Left renal pelvis (tissue), 4 donors: ENCODE measurements at places on chromosomes 16 and 17. TPM values are rescaled to one million over a fixed set of nuclear protein-coding genes. Genes with fewer than 3 reads are reported as not detected.

Gene RPL19
- polyA plus RNA-seq, result 1,842 TPM

Gene BCO1
- 2.6 TPM for polyA plus RNA-seq

Gene EVPLL
- 0.76 TPM for polyA plus RNA-seq

Gene LRRC3C
- not detected for polyA plus RNA-seq

Gene ZSCAN10
- polyA plus RNA-seq, result not detected

Gene CYB561
- 5.6 TPM for polyA plus RNA-seq

Gene MYH1
- polyA plus RNA-seq, result 0.04 TPM

Gene PABPN1L
- not detected for polyA plus RNA-seq

Gene CD79B
- polyA plus RNA-seq, result 2.5 TPM

Gene TNFRSF17
- polyA plus RNA-seq, result not detected

Gene TMC8
- 2.6 TPM for polyA plus RNA-seq

Gene AANAT
- 0.23 TPM for polyA plus RNA-seq

Gene CD300LD
- polyA plus RNA-seq, result not detected

GRCh38 chr17:75783803-75784472, 668 bp upstream of the UNK start:
- no peak for DNase-seq

- DNase-seq, result no peak
Measured at GRCh38 chr17:47172696-47173565, 16.2 kb downstream of the CDC27 start.

GRCh38 chr17:51475730-51476129, 215.4 kb downstream of the UTP18 start:
- no peak for DNase-seq

DNA sequence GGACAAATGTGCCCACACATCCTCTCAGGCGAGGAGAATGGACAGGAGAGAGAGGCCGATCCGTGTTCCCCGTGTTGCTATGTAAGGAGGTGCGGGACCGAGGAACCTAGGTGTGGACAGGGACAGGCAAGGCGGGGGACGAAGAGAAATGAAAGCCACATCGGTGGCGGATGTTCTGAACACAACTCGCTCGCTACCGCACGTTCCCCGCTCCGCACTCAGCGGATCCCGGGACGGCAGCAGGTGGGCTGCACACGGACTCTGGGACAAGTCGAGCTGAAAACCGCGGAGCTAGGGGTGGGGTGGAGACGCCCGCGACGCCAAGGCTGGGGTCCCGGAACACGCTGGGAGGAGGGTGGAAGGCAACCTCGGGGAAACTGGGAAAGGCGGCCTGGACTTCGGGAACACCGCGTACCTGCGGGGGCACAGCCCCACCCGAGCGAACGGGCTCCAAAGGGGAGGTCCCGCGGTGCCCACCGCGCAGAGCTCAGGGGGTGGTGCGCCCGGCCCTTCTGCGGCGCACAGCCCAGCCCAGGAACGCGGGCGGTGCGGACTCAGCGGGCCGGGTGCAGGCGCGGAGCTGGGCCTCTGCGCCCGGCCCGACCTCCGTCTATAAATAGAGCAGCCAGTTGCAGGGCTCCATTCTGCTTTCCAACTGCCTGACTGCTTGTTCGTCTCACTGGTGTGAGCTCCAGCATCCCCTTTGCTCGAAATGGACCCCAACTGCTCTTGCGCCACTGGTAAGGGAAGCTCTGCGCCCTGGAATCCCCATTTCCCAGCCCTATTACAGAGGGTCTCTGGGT, at the start of gene MT1E:
TSS of gene MT1E (plus strand) at position 642 of the 803 bp plus-strand sequence. CDS start at position 713, 71 bp downstream.
- no peak for DNase-seq

GRCh38 chr16:56649820-56650219, 1.9 kb upstream of the MT1B start:
- DNase-seq, result no peak

- DNase-seq, result no peak
Measured at GRCh38 chr17:37160944-37161343, 212.2 kb downstream of the AATF start.

DNA sequence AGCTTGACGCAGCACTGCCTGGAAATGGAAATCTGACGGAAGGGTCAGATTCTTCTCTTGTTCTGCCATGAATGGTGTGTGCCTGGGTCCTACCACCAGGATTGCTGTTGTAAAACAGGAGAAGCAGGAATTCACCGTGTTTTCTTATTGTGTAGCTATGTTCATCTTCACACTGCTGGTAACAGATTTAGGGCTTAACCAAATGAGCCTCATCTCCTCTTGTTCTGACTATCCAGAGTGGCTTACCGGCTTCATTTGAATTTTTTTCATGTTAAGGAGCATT, 97.3 kb upstream of the CHMP6 start:
- no peak for DNase-seq

DNA sequence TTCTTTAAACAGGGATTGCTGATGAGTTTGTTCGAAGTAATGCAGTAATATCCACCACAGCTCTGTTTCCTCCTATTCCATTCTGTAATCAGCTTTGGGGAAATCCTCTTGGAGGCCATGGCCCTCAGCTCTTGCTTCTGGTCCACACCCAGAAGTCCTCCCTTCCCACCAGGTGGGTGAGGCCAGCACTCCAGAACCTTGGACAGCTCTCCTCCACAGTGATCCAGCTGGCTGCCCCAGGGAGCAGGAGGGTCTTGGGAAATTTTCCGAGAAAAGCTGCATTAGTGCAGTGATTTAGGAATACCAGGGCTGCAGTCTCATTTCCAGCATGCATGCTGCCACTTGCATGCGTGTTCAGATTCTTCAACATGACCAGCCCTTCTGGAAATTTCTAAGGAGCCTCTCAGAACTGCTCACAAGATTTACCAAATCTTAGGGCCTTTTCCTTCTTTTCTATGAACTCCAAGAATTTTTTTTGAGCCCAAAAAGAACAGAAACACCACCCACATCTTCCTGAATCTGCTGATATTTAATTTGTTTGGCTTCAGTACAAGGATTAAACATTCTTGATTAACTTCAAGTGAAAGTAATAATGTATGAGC, 4.2 kb downstream of the SMPD3 start:
- DNase-seq, result no peak

DNA sequence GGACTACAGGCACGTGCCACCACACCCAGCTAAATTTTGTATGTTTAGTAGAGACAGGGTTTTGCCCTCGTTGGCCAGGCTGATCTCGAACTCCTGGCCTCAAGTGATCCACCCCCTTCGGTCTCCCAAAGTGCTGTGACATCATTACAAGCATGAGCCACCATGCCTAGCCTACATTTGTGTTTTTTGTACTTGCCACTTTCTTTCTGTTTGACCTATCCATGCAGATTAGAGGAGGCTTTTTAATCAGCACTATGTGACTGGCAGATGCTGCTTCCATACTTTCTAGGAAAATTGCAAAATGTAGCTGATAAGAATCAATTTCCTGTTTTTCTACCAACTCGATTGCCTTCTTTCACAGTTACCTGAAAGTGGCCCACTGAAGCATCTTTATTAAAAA, 57.3 kb downstream of the B9D1 start:
- no peak for DNase-seq

DNA sequence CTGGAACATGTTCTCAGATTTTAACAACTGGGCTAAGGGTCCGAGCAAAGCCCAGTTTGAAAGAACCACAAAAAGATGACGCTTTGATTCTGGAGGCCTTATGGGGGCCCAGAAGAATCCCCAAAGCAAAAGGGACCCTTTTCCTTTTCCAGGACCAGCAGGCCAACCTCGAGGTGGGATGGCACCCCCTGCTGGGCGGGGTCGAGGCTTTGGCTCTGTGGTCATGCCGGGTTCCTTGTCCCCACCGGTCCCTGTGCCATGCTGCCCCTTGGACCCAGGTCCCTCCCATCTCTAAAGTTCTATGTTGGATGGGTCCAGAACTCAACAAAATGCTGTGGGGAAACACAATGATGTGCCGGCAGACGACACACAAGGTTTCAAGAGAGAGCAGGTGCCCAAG, 30.9 kb downstream of the TMEM204 start:
- DNase-seq, result no peak

GRCh38 chr16:86852135-86852534, 273.8 kb downstream of the FOXL1 start:
- DNase-seq, result no peak

- DNase-seq, result no peak
Measured at GRCh38 chr17:45234641-45235415, 13.1 kb downstream of the FMNL1 start.

- no peak for DNase-seq
Measured at GRCh38 chr16:50702725-50703124, 9.3 kb downstream of the NOD2 start.

- no peak for DNase-seq
Measured at GRCh38 chr17:37065486-37066321, 117.0 kb downstream of the AATF start.

- DNase-seq, result no peak
Measured at GRCh38 chr17:2181206-2181896, 122.2 kb downstream of the SMG6 start.

DNA sequence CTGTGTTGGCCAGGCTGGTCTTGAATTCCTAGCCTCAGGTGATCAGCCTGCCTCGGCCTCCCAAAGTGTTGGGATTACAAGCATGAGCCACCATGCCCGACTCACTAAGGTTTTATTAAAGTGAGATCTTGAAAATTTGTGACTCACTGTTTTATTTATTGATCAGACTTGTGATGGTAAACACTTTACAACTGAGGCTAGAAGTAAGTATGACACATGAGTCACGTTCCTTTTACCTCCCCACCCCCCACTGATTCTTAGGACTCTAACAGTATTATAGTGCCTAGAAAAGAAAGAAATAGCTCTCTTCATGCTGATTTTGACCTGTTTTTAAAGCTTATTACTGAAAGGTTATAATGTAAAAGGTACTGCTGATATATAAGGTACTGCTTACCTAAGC, 160.6 kb downstream of the TANC2 start:
- DNase-seq, result no peak

DNA sequence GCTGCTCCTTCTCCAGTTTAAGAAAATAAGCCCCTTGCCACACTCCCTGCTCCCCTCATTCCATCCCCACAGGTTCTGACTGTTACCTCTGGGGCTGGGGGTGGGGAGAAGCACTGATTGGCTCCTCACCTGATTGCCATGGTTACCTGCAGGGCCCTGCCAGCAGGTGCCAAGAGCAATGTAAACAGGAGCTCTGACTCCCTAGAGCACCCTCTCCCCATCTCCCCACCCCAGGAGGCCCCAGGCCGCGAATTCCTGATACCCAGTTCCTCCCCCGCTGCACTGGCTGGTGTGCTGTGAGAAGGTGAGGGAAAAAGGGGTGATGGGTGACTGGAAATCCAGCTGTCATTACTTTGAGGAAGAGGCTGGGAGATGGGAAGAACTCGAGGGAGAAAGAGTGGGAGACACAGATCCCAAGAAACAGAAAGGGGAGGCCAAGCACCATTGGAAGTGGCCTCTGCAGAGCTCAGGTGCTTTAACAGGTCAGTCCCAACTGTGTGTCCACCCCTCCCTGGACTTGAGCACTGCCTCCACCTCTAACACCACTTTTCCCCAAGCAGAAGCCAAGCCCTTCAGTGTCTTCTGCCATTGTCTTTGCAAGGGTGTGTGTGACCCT, 4.5 kb downstream of the PCGF2 start:
- no peak for DNase-seq

GRCh38 chr16:56462064-56462796, 10.9 kb downstream of the OGFOD1 start:
- no peak for DNase-seq

DNA sequence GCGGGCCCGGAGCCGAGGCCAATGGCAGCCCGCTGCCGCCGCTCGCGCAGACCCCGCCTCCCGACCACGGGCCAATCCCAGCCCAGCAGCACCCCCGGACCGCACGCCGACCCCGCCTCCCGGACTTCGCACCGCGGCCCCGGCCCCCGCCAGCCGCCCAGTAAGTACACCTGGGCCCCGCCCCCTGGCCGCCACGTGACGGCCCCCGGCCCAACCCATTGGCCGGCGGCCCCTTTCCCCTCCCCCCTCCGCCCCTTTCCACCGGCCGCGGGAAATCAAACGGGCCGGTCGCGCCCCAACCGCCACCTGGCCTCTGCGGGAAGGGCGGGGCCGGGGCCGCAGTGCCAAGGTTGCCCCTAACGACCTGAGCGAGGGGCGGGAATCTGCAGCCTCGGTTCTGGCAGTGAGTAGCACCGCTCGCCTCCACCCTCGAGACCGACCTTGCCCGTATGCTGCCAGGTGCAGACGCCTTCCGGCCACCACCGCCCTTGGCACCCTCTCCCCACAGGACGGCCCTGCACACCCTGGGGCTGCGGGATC, at the start of gene YBX2:
TSS of gene YBX2 (minus strand) at position 26 of the 540 bp plus-strand sequence. CDS start 139 bp downstream, outside the sequence.
- DNase-seq, result no peak

DNA sequence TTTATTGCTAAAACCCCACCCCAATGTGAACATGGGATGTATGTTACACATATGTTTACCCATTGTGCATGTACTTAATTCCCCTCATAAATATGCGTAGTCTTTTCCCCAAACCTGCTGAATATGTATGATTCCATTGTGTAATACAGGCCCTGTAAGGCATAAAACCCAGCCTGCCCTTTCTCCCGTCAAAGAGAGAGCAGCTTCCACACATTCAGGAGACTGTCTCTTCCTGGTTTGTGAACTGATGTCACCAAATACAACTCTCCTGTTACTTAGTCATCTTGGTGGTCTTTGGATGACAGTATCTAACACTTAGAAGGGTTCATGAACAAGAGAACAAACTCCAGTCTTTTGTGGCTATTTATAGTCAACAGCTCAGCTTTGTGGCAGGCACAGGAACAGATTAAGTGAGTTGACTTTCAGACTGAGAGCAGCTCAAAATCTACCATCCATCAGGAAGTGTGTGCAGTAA, 24.7 kb upstream of the TMC7 start:
- DNase-seq, result no peak

GRCh38 chr16:54651440-54652195, 279.0 kb upstream of the IRX5 start:
- no peak for DNase-seq

GRCh38 chr17:19948116-19948943, 29.3 kb downstream of the AKAP10 start:
- DNase-seq, result no peak

DNA sequence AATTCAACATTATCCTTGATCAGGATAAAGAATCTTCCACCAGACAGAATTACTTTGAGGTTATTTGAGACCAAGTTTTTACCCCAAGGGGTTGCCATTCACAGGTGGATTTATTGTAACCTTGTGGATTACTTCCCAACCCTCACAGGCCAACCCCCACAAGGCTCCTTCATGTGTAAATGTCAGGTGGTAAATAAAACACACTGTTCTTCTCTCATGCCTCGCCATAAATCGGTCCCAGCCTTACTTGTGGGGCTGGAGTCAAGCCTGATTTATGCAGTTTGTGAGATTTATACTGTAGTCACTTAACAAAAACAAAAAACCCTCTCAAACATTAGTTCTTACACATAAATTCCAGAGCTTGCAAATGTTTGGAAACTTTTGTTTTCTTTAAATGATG, 98.6 kb upstream of the IRX3 start:
- DNase-seq, result peak; percentile 47

DNA sequence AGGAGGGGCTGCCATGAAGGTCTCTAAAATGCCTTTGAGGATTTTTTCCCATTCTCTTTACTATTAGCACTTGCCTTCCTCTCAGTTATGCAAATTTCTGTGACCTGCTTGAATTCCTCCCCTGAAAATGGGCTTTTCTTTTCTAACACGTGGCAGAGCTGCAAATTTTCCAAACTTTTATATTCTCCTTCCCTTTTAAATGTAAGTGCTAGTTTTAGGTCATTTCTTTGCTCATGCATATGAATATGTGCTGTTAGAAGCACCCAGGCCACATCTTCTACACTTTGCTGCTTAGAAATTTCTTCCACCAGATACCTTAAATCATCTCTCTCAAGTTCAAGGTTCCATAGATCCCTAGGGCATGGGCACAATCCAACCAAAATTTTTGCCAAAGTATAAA, 11.8 kb downstream of the CLEC10A start:
- DNase-seq, result no peak
